ENCODE measurements at places on chromosomes 12 and 14. TPM values are rescaled to one million over a fixed set of nuclear protein-coding genes. Genes with fewer than 3 reads are reported as not detected.

Gene C12orf54
- not detected for total RNA-seq

Gene LRP1-AS
- total RNA-seq: not detected

Gene IRAK3
- total RNA-seq: 9.8 TPM

Gene HNF1A
- not detected for total RNA-seq

Gene DIO2
- total RNA-seq: not detected

Gene HPD
- not detected for total RNA-seq

Gene NPAS3
- 0.33 TPM for total RNA-seq

Gene PRH2
- 0.65 TPM for total RNA-seq

Gene PRB3
- not detected for total RNA-seq

Gene GLIPR1L2
- not detected for total RNA-seq

Gene SLC25A29
- 94.1 TPM for total RNA-seq

Gene KRT78
- total RNA-seq: not detected
